ENCODE measurements at places on chromosomes 7 and 10.

- no peak for DNase-seq
Observed at GRCh38 chr7:22849172-22849571, 26.5 kb upstream of the TOMM7 start.

DNA sequence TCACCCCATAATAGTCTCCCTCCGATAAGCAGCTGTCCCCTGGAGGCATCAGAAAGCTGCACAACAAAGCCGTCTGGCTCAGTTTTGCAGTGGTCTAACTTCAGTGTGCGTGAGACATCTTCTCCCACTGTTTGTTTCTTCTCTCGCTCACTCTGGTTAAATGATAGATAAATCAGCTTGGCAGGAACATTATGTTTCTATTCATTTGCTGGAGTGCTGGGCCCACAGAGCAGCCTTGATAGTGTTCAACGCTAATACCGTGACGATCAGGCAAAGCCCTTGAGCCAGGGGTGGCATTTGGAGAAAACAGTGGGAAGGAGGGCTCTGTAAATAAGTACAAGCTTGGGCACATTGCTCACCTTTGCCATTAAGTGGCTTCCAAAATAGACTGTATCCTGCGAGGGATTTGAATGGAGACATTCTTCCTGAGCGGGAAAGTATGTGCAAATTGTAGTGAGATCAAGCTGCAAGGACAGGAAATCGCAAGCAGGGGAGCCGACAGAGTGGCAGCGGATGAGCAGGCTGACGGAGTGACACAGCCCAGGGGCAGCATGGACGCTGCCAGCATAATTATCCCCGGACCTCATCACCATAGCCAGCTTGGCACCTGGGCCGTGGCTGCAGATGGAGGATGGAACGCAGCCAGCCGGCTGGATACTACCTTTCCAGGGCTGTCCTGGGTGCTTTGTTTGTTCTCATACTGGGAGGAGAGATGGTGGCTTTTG is 256.8 kb upstream of the FZD8 start:
- DNase-seq: no peak

DNA sequence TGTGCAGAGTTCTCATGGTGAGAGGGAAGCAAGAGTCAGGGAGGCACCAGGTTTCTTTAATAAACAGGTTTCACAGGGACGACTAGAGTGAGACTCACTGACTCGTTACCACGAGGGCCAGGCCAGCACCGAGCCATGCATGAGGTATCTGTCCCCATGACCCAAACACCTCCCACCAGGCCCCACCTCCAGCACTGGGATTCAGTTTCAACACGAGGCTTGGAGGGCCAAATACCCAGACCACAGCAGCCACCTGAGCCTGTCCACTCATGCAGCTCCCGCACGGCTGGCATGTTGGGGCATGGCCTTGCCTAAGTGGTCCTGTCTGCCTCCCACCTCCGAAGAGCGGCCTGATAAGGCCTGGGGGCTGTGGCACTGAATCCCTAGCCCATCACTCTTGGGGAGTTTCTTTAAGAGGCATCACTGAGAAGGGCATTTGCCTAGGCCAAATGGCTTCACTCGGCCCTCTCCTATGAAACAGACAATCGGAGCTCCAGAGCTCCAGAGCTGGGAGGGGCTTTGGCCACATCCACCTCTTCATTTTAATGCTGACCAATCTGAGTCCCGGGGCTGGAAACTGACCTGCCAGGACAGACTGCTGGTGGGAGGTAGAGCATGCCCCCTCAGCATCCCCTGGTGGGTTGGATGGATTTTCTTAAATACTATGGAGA is 157.8 kb downstream of the DNAJB6 start:
- DNase-seq: no peak

DNA sequence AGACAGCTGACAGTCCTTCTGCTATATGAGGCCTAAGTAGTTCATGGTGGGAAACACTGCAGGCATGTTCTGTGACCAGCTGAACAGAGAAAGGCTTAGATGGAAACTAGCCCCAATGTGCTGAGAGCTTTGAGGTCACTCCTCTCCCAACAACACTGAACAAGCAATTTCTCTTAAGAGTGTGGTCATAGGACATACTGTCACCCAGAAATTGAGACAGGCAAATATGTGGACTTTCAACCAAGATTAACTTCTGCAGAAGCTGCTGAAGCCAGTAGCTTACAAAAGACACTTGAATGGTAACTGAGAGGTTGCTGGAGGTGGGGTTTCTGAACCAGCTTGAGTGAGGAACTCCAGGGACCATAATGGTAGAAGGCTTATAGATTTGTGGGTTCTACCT is 38.9 kb upstream of the UNC5B start:
- no peak for DNase-seq

DNA sequence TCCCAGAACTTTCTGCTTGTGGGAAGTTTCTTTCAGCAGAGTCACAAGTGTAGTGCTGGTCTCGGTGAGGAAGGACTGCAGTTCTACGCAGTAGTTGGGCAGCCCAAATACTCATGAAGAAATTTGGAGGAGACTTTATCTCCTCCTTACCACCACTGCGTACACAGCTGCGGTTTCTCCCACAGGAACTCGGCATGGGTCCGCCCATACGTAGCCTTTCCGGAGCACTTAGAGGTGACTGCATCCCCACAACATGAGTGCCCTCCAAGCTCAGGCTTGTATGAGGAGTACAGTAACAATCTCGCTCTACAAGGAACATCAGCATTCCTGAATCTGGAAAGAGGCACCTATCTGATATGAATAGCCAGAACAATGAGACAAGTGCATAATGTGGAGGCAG is 549.2 kb upstream of the SEMA3D start:
- DNase-seq: no peak

- DNase-seq: no peak
Observed at GRCh38 chr7:46450425-46450824, 529.4 kb upstream of the IGFBP3 start.

GRCh38 chr7:28423112-28423511 is 10.8 kb downstream of the CREB5 start:
- DNase-seq: no peak

- DNase-seq: no peak
Observed at GRCh38 chr10:18308600-18308999, 168.4 kb downstream of the CACNB2 start.

DNA sequence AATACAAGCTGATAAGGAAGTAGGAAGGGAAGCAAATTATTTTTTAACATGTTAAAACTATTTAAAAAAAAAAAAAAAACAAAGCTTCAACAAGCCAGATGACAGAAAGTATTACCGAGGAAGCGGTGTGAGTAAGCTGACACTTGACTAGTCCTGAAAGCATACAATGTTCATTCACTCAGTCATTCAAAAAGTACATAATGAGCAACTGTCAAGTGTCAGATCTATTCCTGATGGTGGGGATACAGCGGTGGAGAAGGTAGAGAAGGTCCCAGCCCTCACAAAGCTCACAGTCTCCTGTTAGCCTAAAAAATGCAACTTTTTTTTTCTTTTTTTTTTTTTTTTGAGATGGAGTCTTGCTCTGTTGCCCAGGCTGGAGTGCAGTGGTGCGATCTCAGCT is 40.0 kb downstream of the RAPGEF5 start:
- DNase-seq: no peak

Measured in naive thymus-derived CD4-positive, alpha-beta T cell (primary cell).